ENCODE measurements at places on chromosomes 7 and 10.

GRCh38 chr10:127427926-127428325 is 121.2 kb upstream of the NPS start:
- no peak for DNase-seq

DNA sequence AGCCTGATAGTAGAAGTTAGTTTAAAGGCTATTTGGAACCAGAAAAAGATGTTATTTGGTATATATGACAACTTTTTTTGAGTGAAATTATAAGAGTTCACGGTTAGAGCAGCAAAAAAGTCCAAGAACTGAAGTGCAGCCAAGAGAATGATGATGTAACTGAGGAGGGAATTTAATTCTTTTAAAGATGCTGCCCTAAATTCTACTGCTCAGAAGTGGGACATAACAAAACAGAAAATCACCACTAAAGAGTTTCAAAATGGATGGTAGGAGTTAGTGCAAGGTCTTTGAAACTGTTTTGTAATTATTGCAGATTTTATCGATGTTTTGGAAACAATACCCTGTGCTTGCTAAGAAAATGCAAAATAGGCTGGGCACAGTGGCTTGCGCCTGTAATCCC is 6.5 kb downstream of the SAMD8 start:
- no peak for DNase-seq

- no peak for DNase-seq
These were observed 591 bp downstream of the BZW2 start for GRCh38 chr7:16646472-16647072.

DNA sequence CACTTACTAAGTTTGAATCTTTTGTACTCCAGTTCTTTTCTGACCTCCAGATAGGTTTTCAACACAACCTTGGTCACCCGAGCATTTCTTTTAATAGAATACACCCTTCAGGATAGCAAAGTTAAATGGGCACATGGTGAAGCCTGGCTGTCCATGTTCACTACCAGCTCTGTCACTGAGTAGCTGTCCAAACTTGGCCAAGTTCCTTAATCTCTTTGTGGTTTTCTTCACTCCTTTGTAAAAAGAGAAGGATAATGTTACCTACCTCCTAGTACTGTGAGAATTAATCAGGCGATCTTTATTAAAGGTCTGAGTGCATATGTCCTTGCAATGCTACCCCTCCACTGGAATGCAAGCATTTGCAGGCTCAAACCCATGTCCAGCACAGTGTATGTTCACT is 128.1 kb upstream of the PTPRZ1 start:
- no peak for DNase-seq
